ENCODE measurements at places on chromosomes 5 and 9.
A peak's percentile ranks its signal among the peaks of the same experiment; 100 is the strongest.

- DNase-seq, result no peak
Measured at GRCh38 chr5:81850501-81851357, 99.8 kb upstream of the SSBP2 start.

GRCh38 chr9:16744394-16744793, 126.1 kb downstream of the BNC2 start:
- no peak for DNase-seq

- no peak for DNase-seq
Measured at GRCh38 chr5:53568401-53568800, 8.0 kb downstream of the NDUFS4 start.

DNA sequence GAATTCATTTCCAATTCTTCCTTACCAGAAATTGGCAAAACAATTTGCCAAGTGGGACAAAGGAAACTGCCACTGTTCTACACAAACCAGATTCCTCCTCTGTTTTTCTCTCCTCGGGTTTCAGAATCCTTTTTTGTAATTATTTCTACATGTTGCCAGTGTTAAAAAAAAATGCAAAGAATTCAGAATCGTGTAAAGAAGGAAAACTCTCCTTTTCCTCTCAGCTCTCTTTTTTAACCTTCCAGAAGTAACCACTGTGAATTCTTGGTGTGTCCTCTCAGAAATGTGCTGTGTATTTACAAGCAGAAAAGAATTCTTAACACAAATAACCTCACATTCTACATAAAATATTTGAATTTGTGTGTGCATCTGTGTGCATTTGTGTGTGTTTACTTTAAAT, 224.6 kb downstream of the DRD1 start:
- DNase-seq, result no peak

DNA sequence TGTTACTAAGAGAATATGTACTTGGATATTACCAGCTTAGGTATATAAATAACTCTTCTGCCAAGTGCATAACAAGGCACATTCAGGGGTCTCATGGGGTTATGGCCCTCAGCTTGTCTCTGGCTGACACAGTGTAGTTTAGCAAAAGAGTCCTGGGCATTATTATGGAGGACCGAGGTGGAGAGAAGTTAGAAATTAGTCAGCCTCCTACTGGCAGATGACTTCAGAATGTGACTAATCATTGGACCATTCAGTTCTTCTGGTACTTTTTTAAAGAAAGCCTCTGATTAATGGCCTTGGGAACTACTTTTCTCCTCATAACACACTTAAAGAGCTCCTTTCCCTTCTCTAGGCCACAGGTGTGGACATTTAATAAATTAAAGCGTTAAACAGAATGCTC, 178.9 kb downstream of the SH3GL2 start:
- DNase-seq, result no peak

- DNase-seq, result no peak
Measured at GRCh38 chr5:159317849-159318248, 12.4 kb downstream of the IL12B start.

- peak; percentile 64 for DNase-seq
Measured at GRCh38 chr5:100840370-100840769, 62.7 kb downstream of the ST8SIA4 start.

GRCh38 chr5:35822511-35822910, 34.2 kb upstream of the IL7R start:
- no peak for DNase-seq

DNA sequence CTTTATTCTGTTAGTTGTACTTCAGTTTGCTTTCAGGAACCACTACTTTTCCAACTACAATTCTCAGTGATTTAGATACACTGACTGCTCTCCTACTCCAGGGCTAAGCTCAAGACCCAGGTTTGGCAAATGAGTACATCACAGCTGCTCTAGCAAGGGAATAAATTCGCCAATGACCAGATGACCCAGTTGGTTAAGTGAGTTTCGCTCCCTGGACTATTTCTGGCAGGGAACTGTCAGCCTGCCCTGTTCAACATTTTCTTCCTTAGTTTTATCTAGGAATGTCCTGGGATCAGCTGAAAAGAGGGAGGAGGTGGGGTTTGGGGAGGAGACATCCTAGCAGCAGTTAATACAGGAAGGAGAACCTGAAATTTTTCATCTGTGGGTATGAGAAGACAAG, 6.4 kb upstream of the STARD4 start:
- no peak for DNase-seq

DNA sequence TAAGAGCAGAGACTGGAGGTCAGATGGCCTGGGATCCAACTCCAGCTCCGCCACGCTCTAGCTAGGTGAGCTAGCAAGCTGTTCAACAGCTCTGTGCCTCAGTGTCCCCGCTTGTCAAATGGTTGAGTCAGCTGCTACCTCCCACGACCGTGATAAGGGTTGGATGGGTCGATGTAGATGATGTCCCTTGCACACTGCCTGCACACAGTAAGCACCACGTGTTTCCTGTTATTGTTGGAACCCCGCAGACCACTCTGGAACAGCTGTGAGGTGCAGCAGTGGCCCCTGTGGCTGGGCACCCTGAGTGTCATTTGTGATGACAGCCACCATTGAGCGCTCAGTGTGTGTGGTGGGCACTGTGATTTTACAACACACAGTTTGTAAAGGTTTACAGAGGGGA, 54.0 kb upstream of the CTSL start:
- no peak for DNase-seq

DNA sequence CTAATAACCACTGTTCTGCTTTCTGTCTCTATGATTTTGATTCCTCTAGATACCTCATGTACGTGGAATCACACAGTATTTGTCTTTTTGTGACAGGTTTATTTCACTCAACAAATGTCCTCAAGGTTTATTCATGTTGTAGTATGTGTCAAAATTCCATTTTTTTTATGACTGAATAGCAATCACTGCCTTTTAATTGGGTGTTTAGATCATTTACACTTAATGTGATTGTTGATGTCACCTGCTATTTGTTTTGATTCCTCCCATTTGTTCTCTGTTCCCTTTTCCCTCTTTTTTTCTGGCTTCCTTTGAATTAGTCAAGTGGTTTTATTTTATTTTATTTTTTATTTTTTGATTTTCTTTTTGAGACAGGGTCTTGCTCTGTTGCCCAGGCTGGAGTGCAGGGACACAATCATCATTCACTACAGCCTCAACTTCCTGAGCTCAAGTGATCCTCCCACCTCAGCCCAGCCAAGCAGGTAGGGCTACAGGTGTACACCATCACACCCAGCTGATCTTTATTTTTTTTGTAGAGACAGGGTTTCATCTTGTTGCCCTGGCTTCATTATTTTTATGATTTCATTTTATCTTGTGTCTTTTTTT, 41.6 kb downstream of the LHX3 start:
- DNase-seq, result no peak

DNA sequence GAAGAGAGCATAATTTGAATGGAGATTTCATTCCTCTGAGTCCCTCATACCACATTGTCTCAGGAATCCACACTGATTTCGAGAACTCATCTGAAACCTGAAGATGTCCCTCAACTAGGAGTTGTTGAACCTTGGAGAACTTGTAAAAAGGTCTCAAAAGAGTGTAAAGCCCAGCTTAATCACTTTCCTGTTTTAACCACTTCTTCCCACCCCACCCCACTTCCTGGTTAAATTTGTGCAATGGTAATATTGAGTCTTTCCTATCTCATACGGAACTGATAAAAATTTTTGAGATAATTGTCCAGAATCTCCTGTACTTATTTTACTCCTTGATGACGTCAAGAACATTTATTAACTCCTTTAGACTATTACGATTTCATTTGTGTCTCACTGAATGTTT, 240.7 kb downstream of the ARRDC3 start:
- peak; percentile 13 for DNase-seq

DNA sequence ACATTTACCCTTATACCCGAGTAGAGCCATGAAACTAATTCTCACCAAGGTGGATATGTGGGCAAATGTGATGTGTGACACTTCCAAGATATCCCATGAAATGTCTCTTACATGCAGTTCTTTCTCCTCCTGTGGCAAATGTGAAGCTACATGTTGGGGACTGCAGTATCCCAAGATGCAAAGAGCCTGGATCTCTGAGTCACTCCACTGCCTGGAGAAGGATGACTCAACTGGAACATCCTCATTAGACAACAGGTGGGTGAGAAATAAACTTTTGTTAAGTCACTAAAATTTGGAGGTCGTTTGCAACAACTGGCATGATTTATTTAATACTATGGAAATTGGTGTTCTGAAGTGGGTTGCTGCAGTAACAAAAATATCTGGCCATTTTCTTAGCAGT, 36.5 kb upstream of the TENT4A start:
- DNase-seq, result no peak

All from hematopoietic multipotent progenitor cell treated with erythropoietin and hydrocortisone succinate and interleukin-3 and kit ligand, for 4 days (in vitro differentiated cells).